ENCODE measurements at places on chromosomes 6 and 20.

- no peak for DNase-seq
These were observed 586 bp downstream of the ZNF512B start for GRCh38 chr20:63968928-63969760.

DNA sequence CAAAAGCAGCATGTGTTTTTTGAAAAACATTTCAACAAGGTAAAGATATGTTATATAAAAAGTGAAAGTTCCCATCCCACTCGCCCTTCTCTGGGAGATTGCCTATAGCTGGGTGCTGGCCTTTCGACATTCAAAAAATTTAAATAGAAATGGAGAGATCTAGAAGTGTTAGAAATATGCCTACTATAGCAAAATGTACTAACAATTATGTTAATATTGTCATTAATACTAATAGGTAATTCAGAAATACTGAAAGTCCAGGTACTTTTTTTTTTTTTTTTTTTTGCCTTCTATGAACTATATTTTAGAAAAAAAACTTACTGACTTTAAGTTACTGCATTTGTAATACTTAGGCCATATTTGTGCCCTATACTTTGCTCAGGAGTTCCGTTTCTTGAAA lies 87.1 kb downstream of the SESN1 start:
- no peak for DNase-seq

GRCh38 chr20:62282877-62283503 lies 19.8 kb upstream of the ADRM1 start:
- DNase-seq = no peak

DNA sequence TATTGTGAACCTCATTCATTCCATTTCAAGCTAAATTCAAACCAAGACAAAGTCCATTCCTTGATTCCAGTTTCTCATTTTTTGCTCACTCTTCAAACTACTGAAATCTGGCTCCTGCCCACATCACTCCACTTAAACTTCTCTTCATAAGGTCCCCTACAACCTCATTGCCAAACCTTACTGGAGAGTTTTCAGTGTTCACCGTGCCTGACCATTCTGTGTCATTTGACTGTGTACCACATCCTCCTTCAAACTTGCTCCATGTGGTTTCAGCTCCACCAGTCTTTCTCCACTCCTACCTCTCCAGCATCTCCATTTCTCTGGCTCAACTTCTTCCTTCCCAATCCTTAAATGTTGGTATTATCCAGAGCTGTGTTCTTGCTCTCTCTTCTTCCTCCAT lies 38.5 kb upstream of the TAB2 start:
- no peak for DNase-seq

GRCh38 chr20:32368323-32368722 lies 10.2 kb downstream of the ASXL1 start:
- DNase-seq = no peak

- no peak for DNase-seq
These were observed 8.2 kb downstream of the DAAM2 start for GRCh38 chr6:39800034-39801032.

DNA sequence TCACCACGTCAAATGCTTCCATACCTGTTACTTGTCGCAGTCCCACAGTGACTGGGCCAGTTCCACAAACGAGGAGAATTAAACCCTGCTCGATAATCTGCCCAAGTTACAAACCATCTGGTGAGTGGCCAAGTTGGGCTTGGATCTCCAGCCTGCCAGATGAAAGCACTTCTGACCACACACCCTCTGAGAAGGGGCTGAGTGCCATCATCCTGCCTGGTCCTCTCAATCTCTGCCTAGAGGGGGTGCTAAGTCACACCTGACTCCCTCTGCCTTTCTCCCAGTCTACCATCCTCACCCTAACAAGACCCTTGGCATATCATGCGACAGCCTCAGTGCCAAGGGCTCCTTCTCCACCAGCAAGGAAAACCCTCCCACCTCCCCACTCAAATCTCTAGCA lies 15.8 kb downstream of the RRP36 start:
- no peak for DNase-seq

GRCh38 chr20:46823271-46823751 lies 71.3 kb upstream of the EYA2 start:
- DNase-seq = no peak

DNA sequence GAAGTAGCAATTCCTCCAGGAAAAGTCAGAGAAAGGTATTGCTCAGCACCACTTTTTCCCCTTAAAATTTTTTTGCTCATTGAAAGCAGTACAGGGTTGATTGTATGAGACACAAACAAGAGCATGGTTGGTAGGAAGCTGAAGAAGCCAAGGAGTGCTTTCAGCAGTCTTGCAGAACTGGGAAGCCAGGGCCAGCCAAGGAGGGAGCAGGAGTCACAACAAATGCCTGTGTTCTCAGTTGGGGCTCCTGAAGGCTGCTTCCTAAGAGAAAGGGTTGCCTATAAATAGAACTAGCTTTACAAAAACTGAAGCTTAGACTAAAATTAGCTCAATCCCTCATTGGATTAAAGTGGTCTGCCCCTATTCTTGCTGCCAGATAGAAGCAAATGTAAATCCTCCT lies 3.3 kb upstream of the THEMIS start:
- no peak for DNase-seq

GRCh38 chr6:112061605-112062004 lies 7.7 kb downstream of the CCN6 start:
- DNase-seq = no peak

- no peak for DNase-seq
These were observed 4.3 kb downstream of the TNNC2 start for GRCh38 chr20:45822857-45823256.

DNA sequence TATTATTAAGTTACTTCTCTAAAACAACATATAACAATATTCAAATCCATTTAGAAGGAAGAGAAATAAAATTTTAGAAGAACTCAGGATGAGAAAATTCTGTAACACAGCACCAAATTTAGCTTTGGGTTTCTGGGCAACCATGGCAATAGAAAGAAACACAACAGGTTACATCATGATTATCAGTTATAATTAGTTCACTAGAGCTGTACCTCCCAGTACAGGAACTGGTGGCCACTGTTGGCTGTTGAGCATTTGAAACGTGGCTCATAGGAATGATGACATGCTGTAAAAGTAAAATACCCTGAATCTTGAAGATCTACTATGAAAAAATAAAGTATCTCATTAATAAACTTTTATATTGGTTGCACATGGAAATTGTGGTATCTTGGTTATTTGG lies 23.7 kb upstream of the MAP3K4 start:
- no peak for DNase-seq

GRCh38 chr20:43853174-43853803 lies 61.4 kb upstream of the TOX2 start:
- DNase-seq = no peak

DNA sequence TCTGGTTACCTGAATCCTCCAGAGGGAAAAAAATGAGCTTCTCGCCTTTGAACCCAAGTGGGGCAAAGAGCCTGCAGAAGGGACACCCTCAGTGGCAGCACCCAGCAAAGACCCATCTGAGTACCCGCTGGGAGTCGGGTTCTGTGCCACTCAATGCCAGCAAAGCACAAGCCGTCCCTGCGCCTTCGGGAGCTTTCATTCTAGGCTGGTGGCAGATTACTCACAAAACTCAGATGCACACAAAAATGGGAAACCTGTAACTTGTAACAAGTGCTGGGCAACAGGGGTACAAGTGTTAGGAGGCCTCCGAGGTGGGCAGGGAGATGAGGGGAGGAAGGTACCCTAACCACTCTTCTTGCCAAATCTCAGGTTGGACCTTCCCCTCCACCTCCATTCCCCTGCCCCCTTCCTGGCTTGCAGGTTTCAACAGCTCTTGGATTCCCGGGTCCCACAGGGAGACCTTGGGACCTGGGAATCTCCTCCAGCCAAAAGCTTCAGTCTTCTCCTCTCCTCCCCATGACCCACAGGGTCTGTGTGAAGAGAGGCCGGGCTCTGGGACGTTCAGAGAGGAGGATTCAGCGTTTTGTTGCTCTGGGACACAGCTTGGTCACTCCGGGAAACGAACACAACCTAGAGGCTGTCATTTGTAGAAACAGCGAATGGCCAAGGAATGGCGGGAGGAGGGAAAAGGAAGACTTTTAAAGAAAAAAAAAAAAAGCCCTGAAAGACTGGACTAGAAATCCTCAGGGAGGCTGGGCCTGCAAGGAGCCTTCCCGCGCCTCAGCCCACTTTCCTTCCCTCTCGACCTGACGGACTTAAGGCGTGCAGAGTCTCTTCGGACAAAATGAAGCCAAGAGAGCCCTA lies 1.2 kb upstream of the PARD6B start:
- DNase-seq = no peak

- no peak for DNase-seq
These were observed 171.6 kb downstream of the SASH1 start for GRCh38 chr6:148514091-148514845.

GRCh38 chr6:100724222-100724621 lies 156.9 kb downstream of the ASCC3 start:
- DNase-seq = no peak

- DNase-seq = no peak
These were observed 51.5 kb downstream of the PREX1 start for GRCh38 chr20:48776306-48776705.

GRCh38 chr6:166406197-166406596 lies 23.5 kb upstream of the MPC1 start:
- no peak for DNase-seq

- DNase-seq = no peak
These were observed 148.5 kb upstream of the PDE7B start for GRCh38 chr6:135703007-135703406.

GRCh38 chr6:43695215-43695966 lies 7.8 kb upstream of the MRPS18A start:
- no peak for DNase-seq

GRCh38 chr6:79559706-79560105 lies 22.5 kb upstream of the LCA5 start:
- no peak for DNase-seq

DNA sequence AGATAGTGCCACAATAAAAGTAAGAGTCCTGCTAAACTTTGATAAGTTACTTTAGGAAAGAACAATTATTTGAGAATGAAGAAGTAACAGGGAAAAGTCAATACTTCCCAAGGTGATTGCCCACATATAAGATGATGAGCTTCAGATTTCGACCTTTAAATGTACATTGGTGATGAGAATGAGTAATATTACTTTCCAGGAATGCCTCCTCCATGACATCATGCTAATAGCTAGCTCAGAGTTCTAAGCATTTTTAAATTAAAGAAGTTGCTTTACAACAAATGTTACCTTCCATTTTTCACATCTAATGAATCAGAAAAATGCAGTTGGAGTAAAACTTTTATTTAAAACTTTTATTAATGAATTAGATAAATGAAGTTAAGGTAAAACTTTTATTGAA lies 22.5 kb upstream of the OPN5 start:
- no peak for DNase-seq

DNA sequence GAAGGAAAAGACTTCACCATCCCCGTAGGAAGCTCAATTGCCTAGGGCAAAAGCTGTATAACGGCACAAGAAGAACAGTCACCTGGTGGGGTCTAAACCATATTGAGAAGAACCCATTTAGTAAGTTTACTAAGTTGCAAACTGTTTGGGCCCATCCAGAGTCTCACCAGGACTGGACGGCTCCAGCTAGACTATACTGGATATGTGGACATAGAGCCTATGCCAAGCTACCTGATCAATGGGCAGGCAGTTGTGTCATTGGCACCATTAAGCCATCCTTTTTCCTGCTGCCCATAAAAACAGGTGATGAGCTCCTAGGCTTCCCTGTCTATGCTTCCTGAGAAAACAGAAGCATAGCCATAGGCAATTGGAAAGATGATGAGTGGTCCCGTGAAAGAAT lies 293.9 kb downstream of the RNGTT start:
- DNase-seq = no peak

- no peak for DNase-seq
These were observed 114.7 kb downstream of the ERMARD start for GRCh38 chr6:169866140-169866534.

- DNase-seq = no peak
These were observed 76.1 kb downstream of the IRF4 start for GRCh38 chr6:467671-468082.

DNA sequence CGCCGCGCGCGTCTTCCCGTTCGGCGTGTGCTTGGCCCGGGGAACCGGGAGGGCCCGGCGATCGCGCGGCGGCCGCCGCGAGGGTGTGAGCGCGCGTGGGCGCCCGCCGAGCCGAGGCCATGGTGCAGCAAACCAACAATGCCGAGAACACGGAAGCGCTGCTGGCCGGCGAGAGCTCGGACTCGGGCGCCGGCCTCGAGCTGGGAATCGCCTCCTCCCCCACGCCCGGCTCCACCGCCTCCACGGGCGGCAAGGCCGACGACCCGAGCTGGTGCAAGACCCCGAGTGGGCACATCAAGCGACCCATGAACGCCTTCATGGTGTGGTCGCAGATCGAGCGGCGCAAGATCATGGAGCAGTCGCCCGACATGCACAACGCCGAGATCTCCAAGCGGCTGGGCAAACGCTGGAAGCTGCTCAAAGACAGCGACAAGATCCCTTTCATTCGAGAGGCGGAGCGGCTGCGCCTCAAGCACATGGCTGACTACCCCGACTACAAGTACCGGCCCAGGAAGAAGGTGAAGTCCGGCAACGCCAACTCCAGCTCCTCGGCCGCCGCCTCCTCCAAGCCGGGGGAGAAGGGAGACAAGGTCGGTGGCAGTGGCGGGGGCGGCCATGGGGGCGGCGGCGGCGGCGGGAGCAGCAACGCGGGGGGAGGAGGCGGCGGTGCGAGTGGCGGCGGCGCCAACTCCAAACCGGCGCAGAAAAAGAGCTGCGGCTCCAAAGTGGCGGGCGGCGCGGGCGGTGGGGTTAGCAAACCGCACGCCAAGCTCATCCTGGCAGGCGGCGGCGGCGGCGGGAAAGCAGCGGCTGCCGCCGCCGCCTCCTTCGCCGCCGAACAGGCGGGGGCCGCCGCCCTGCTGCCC lies 1.1 kb downstream of the SOX4 start:
- no peak for DNase-seq

GRCh38 chr6:117168296-117169063 lies 96.9 kb upstream of the VGLL2 start:
- DNase-seq = no peak

DNA sequence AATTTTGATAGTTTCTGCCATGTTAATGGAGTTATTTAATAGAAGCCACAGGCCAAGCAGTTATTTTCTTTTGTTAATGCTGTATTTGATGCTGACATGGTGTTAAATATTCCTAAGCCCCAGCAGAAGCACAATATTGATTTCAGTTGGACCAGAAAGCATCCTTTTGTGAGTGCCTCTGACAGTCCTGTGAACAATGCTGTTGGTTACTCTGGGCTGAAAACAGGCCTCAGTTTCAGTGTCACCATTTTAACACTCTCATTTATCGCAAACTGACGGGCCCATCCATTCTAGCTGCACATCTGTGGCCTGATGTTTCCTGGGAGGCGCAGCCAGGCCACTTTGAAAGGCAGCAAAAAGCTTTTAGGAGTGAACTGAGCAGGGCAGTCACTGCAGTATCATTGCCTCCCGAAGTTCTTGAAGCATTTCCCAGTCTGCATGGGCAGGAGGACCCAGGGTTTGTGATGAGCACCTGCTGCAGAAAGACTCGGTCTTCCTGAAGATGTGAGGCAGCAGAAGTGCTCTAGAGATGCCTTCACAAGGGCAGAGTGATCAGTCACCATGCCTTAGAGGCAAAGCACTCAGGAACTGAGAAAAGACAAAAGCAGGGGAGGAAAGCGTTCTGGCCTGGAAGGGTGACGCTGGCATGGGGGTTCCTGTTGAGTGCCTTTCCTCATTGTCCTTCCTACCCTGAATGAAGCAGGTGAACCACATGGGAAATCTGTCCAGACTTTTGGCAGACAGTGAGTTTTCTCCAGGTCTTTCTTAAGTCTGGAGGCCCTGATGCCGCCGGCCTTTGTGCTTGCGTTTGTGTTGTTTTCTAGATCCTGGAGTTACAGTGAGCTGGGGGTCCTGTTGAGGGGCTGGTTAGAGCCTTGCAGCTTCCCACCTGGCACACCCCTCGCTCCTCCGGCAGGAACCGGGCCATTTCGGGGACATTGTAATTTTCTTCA lies 74.0 kb downstream of the ZDHHC14 start:
- no peak for DNase-seq

GRCh38 chr6:81751388-81752083 lies 945 bp downstream of the TENT5A start:
- DNase-seq = no peak
